ENCODE measurements at places on chromosomes 5 and 9.

DNA sequence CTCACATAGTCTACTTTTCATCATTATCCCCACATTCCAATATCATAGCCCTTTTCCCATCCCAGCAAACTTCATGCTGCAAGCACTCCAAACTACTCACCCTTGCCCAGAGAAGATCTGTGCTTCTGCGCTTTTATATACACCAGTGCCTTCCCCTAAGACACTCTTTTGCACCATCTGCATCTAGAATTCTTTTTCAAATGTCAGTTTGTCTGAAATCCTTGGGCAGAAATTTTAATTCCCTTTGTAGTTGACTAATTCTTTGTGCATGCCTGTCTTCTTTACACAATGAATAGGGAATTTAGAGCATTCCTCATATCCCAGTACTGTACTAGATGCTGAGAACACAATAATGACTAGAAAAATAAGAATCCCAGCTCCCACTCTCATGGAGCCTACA, 298.9 kb downstream of the KCNN2 start:
- DNase-seq, result no peak

DNA sequence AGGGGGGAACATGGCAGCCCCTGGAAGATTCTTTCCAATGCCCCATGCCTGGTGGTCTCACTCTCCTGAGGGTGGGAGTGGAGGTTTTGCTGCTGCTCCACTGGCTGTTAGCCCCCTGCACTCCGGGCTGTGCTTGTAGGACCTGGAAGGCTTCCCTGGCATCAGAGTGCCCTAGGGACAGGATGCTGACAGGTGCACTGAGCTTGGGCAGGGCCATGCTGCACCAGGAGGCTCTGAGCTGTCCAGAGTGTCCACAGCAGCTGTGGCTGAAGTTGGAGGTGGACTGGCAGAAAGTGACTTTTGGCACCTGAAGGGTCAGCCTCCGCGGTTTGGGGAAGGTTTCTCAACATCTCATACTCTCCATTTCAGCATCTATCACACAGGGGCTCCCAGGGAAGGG, 249.1 kb downstream of the GADD45G start:
- DNase-seq, result no peak

- no peak for DNase-seq
Observed at GRCh38 chr9:95666096-95666784, 149.5 kb upstream of the PTCH1 start.

DNA sequence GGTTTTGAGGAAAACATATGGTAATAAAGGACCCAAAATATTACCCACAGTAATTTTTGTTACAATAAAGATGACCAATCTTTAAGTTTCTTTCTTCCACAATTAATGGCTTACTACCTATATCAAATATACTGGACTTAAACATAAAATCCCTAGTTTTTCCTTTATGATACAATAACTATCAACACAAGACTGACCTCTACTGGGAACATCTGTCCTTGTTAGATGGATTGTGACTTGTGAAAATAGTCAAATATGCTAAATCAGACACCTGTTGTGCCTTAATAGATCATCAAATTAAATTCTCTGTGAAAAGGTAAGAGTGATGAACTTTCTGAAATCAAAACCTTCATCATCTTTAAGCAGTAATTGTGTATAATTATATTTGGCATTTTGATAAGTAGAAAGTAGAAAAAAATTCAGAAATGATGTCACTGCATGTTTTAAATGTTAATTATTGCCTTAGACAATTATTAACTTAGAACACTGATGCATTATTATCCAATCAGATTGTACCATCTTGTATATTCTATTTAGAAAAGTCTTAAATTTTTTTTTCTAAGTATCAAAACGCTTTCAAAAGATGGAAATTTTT, 113.6 kb downstream of the DEPDC1B start:
- peak; percentile 10 for DNase-seq

DNA sequence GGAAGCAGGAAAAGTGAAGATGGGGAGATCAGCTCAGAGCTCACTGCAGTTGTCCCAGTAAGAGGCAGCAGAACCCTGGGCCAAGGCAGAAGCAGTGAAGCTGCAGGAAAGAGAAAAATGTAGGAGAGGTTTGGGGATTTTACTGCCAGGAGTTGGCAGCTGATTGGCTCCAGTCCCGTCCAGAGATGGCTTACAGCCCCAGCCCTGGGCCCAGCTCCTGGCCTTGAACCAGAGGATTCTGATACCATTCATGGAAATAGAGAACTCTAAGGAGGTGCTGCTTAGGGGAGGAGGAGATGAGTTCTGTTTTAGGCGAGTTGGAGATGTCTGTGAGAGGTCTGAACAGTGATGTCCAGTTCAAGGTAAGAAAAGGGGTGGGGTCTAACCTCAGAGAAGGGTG, 4.6 kb downstream of the MORN5 start:
- DNase-seq, result no peak

GRCh38 chr5:60232036-60232795, 338.7 kb upstream of the PDE4D start:
- DNase-seq, result no peak

DNA sequence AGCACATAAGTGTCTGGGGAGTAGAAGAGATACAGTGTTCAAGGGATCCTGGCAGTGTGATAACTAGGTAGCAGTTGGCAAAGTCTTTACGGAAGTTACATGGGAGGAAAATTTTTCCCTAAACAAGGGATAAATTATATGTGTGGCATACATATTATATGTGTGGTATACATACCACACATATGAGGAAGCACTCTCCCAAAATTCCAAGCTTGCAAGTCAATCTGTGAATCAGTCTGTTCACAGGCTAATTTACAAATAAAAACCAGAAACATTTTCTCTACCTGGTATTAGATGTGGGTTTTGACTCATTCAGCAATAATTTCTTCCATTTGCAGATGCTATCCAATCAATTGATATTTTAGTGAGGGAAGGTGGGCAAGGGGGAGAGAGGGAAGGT, 110.0 kb downstream of the ISOC1 start:
- no peak for DNase-seq

- DNase-seq, result no peak
Observed at GRCh38 chr9:2809692-2810419, 34.0 kb downstream of the PUM3 start.

DNA sequence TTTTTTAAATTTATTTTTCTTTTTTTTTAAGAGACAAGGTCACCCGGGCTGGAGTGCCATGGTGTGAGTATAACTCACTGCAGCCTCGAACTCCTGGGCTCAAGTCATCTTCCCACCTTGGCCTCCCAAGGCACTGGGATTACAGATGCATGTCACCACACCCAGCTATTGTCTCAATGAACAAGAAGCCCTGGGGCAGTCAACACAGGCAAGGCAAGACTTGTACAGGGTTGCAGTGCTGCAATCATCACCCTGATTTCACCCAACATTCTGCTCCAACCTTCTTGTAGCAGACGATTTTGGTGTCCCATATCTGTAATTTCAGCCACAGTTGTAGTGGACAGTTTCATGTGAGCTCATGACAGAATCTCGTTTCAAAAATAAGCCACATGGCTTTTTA, 205.8 kb upstream of the KIF2A start:
- DNase-seq, result no peak

GRCh38 chr5:124725040-124725434, 21.4 kb downstream of the ZNF608 start:
- no peak for DNase-seq

GRCh38 chr9:27726244-27727081, 153.2 kb upstream of the C9orf72 start:
- DNase-seq, result peak; percentile 91

- DNase-seq, result no peak
Observed at GRCh38 chr9:8188723-8189407, 389.3 kb upstream of the DMAC1 start.

- DNase-seq, result no peak
Observed at GRCh38 chr5:2695200-2695891, 56.1 kb downstream of the IRX2 start.

DNA sequence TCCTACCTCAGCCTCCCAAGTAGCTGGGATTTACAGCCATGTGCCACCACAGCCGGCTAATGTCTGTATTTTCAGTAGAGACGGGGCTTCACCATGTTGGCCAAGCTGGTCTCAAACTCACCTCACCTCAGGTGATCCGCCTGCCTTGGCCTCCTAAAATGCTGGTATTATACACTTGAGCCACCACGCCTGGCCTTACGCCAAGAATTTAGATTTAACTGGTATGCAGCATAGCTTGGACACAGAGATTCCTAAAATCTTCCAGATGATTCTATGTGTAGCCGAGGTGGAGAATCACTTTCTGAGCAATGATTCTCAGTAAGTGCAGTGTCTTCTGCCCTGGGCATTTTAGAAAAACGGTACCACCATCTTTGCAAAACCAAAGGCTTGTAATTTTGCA, 74.1 kb downstream of the HABP4 start:
- no peak for DNase-seq

GRCh38 chr9:99044827-99045226, 60.1 kb upstream of the TGFBR1 start:
- DNase-seq, result no peak

DNA sequence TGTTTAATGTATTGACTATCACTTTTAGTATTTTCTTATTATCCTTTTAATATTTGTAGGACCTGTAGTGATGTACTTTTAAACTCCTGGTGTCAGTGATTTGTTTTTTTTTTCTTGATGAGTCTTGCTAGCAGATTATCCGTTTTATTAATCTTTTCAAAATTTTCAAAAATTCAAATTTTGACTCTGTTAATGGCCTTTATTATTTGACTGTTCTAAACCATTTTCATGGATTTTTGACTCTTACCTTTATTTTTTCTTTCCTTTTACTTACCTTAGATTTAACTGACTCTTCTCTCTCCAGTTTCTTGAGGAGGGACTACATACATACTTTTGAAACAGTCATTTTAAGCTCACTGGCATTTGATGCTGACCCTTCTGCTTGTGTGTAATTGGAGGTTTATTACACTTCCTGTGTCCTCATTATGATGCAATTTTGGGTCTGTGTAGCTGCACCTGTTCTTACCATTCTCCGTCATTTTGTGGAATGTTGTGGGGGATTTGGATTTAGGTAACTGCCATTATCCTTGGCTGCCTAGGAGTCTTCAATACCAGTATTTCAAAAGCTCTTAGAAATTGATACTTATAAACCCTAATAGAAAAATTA, 32.0 kb upstream of the EXOC3 start:
- no peak for DNase-seq

GRCh38 chr9:133046900-133047295, 14.9 kb upstream of the CEL start:
- no peak for DNase-seq

DNA sequence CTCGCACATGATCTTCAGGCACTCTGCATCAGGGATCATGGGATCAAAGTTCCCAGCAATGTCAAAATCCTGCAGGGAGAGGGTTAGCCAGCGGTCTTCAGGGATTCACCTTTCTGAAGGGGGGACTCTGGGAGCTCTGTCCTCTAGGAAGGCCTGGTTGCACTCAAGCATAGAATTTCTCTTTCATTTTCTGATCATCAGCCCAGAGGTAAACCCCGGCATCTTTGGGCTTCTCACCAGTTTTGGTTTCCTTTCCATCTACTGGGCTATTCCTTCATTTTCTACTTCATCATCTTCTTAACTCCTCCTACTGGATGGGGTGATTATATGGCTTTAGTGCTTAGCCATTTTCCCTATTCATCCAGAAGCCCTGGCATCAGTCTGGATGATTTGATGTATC, 4.6 kb upstream of the DND1 start:
- no peak for DNase-seq

DNA sequence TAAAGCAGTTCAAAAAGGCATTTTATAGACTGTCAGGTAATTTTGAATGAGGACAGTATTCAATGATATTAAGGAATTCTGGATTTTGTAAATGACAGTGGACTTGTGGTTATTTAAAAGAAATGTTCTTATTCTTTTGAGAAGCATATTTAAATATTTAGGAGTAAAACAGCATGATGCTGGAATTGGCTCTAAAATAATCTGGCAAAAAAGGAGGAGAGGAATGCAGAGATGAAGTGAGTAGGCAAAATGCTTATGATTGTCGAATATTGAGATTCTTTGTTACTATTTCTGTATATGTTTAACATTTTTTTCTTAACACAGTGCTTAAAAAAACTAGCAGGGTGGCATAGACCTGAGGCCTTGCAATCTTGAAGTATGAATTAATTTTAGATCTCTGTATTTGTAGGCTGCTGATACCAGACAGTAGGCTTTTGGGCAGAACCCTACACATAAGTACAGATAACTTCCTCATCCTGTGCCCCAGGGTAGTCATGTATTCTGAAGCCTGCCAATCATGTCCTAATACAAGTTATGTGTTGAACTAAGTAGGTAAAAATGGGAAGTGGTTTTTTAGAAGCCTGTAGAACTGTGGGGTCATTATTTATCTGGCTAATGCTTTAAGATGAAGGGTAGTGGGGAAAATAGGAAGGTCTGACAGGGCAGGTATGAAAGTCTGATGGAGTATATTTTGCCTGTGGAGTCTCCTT, 9.4 kb downstream of the CD180 start:
- DNase-seq, result no peak

DNA sequence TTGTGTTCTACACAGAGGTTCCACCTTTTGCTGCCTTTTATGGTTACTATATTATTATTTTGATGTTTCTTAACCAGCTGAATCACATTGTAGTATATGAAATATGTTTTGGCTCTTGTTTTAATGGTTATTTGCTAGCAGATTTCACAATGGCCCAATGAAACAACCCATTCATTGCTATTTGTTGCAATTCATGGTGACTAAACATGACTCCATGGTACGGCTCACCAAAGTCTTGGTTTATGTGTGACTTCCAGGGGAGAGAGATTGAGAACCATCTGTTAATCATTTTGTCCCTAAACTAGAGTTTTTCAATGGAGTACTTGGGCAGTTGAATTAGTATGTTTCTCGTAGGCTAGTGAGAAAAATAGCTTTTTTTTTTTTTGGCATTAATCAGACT, 108.4 kb downstream of the GHR start:
- no peak for DNase-seq

GRCh38 chr9:38652486-38652885, 32.1 kb upstream of the ANKRD18A start:
- no peak for DNase-seq

- DNase-seq, result peak; percentile 55
Observed at GRCh38 chr5:55344392-55344992, 36.7 kb downstream of the MTREX start.

GRCh38 chr9:82601293-82601771, 461.6 kb downstream of the RASEF start:
- no peak for DNase-seq

DNA sequence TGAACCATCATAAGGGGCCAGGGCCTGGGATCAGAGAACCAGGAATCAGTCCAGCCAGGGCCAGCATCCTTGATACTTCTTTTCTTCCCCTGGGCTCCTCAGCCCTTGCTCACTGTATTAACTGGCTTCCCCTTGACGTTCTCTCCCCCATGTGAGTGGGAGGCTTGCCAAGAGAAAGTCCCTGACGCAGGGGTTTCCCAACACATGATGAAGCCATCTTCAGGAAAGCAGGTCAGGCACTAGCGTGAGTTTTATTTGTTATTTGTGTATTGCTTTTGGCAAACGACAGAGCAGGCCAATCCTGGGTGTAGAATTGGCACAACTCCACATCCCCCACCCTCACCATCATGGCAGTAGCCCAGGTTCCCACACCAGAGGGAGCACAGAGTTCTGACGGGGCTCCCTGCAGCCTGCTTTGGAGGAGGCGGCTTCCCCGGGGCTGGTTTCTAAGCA, 165.5 kb upstream of the NFIL3 start:
- DNase-seq, result no peak
